Activated CD4-positive, alpha-beta memory T cell treated with anti-CD3 and anti-CD28 coated beads, Interleukin-2, amount 10 ng/mL, durations not matched to agents 7 days and 5 days (primary cell): ENCODE measurements at places on chromosomes 5 and 9. TPM values are rescaled to one million over a fixed set of nuclear protein-coding genes. Genes with fewer than 3 reads are reported as not detected.

- no peak for DNase-seq
- no peaks in the 10 kb centered on the region for H3K36me3 ChIP-seq
- no peaks in the 10 kb centered on the region for H3K27me3 ChIP-seq
- no peaks in the 10 kb centered on the region for H3K4me1 ChIP-seq
Observed at GRCh38 chr9:125484350-125485282, 222.4 kb downstream of the MAPKAP1 start.

Gene FAM153A
- total RNA-seq, result 33.7 TPM

Gene C5orf58
- not detected for total RNA-seq

Gene SLC25A46
- 45.0 TPM for total RNA-seq

DNA sequence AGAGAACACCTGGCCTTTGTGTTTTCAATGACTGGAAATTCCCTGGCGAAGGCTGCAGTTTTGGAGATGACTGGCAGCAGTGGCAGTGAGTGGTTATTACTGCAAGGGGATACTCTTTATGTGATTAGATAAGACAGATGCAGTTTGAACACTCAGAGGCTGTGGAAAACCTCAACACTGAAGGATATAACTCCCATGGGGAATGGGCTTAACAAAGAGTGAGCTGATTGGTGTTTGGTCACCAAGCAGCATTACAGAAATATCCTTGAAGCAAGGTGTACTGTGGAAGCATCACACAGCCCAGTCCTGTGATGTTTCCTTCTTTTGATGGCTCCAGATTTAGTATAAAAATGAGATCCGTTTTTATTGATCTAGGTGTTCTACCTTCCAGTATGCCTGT is 490.7 kb upstream of the PTPRD start:
- no peaks in the 10 kb centered on the region for H3K27me3 ChIP-seq
- H3K27ac ChIP-seq, result no peak overlapping the region
- no peak for DNase-seq
- no peaks in the 10 kb centered on the region for H3K4me1 ChIP-seq
- no peaks in the 10 kb centered on the region for H3K36me3 ChIP-seq

GRCh38 chr5:150465927-150466326 is 16.4 kb upstream of the RPS14 start:
- no peak overlapping the region for H3K4me3 ChIP-seq
- H3K27ac ChIP-seq, result no peak overlapping the region
- H3K4me1 ChIP-seq, result no peaks in the 10 kb centered on the region
- no peaks in the 10 kb centered on the region for H3K36me3 ChIP-seq
